ENCODE measurements at places on chromosomes 1 and 21. TPM values are rescaled to one million over a fixed set of nuclear protein-coding genes. Genes with fewer than 3 reads are reported as not detected.

Gene DMBX1
- total RNA-seq = 0.07 TPM

Gene AIRE
- total RNA-seq = 2.0 TPM

Gene PRKAB2
- 9.3 TPM for total RNA-seq

Gene IVL
- total RNA-seq = not detected

Gene PDC
- not detected for total RNA-seq

Gene SYT11
- 38.8 TPM for total RNA-seq

Gene ITLN2
- not detected for total RNA-seq

Gene LCE3E
- not detected for total RNA-seq

Gene OR1C1
- total RNA-seq = not detected

Gene CLCA1
- not detected for total RNA-seq

Gene PLA2G2D
- not detected for total RNA-seq

Gene APOBEC4
- not detected for total RNA-seq

Data from T-helper 1 cell treated with Interleukin-12 subunit alpha and Interleukin-12 subunit beta and Interleukin-4 antibody, amounts not matched to agents 30 ng/mL and 1 ng/mL, for 36 hours (primary cell).